Progenitor cell of endocrine pancreas (in vitro differentiated cells): ENCODE measurements at places on chromosomes 5 and 9.
A peak's percentile ranks its signal among the peaks of the same experiment; 100 is the strongest.

DNA sequence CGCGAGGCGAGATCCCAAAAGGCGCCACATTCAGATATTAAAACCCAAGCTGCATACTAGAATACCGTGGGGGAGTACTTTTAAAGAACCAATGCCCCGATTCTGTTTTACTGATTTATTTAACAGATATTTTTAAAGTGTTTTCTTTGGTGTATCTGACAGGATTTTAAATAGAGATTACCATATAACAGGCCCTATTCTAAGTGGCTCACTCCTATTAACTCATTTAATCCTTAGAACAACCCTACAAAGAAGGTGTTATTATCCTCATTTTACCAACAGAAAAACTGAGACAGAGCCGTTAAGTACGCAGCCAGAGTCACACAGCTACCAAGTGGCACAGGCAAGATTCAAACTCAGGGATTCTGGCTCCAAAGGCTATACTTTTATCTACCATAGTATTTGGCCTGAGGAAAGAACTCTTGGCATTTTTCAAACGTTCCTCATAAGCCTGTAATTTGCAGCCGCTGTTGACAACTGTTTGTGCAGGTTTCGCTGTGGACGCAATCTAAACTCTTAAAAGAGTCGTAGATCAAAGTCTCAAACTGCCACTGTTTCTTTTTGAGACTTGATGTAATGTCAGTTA lies 550 bp upstream of the TMEM245 start:
- DNase-seq, result no peak

DNA sequence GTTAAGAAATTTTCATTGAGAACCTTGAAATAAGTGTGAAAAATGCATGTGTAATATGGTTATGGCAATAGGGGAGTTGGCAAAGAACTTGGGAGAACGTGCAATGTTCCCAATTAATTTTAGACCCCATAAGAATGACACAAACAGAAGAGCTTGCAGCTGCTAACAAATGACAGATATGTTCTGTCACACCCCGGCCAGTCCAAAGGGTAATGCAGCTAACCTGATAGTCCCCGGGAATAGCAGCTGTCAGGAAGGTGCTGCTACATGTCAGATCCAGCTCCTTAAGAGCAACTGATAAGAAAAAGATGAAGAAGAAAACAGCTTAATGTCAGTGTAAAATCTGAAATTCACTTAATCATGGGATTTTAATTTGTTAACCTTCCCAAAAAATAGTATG lies 30.4 kb downstream of the SEMA5A start:
- DNase-seq, result no peak

DNA sequence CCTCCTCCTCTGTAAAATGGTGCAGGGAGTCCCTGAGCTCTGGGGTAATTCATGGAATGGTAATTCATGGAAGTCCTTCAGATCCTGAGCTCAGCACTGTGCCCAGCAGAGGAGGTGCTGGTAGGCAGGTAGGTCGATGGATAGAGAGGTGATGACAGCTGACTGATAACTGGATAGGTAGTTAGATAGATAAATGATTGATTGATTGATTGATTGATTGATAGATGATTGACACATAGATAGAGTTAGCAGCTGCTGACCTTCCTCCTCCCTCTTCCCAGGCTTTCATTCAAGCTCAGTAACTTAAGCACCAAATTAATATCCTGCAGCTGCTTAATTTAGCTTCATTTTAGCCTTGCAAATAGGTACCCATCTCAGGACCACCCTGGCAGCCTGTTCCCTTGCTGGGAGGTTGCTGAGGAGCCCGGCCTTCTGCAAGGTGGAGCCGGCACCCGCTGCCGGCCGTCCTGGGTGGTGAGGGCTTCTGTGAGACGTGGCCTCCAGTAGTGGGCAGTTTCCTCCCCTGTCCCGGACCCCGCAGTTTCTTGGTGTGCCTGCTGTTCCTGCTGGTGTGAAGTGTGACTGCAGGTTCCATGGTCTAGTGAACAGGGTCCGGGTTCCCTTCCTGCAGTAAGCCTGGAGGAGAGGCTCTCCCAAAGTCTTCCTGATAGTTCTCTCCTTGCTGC lies 13.4 kb downstream of the OLFM1 start:
- no peak for DNase-seq

- no peak for DNase-seq
These were observed 6.3 kb upstream of the ASS1 start for GRCh38 chr9:130438382-130438981.

GRCh38 chr5:28408186-28408585 lies 1369.8 kb upstream of the CDH9 start:
- no peak for DNase-seq

- DNase-seq, result no peak
These were observed 746 bp downstream of the STRBP start for GRCh38 chr9:123267481-123268198.

DNA sequence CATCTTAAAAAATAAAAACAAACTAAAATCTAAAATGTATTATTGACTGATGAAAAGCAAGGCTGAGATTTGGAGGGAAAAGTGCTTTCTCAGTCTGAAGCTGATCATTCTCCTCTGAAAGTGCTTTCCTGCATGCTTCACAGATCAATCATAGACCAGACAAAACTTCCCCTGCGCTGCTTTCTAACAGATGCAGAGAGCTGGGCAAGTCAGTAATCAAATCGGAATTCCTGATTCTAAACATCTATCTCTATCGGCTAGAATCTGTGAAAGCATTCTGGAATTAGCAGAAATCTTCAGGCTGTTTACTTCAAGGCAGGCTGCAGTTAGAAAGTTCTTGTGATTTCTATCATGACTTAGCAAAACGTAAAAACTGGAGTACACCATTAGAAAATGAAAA lies 15.6 kb upstream of the FAM81B start:
- DNase-seq, result no peak

DNA sequence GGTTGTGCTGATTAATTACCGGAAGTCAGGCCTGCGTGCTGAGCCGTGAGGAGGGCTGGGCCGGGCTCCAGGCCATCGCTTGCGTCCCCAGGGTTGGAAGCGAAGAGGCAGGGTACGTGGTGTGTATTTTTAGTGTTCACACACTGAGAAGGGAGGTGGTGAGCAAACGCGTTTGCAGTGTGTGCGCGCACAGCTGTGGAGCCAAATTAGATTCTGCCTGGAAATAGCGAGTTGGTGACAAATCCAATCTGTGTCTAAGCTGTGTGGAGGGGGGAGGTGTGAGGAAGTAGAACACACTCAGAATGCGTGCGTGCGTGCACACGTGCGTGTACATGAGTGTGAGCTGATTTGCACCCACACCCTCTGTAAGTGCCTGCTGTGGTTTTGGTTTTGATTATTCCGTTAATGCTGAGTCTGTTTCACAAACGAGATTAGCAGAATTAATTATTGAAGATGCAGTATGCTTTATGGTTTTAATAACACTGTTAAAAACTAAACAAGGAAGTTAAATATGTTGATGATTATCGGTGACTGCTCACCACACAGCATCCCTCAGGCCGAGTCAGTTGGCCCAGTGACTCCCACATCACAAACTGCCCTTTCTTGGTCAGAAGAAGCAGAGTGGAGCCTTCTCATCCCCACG lies 111.8 kb upstream of the FCN2 start:
- no peak for DNase-seq

DNA sequence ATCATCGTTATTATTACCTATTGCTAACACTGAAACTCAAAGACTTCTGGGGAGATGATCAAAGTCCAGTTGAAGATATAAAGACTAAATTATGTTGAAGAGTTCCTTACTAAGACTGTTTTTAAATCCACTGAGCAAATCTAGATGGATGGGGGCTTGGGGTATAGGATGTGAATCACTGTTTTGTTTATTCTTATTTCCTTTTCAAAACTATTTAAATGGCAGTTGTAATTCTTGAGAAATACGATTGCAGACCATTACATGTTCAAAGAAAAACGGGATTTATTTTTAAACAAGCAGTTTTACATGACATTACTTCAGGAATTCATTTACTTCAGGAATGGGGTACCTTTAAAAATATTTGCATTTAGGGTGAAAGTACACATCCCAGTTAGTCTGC lies 4.3 kb downstream of the RASGRF2 start:
- no peak for DNase-seq

GRCh38 chr5:38426986-38427950 lies 129.2 kb downstream of the LIFR start:
- no peak for DNase-seq

- peak; percentile 33 for DNase-seq
These were observed 8.6 kb downstream of the RUFY1 start for GRCh38 chr5:179558932-179559283.

GRCh38 chr9:93893194-93893593 lies 62.0 kb downstream of the BARX1 start:
- DNase-seq, result no peak

- no peak for DNase-seq
These were observed 9.6 kb downstream of the ROPN1L start for GRCh38 chr5:10451137-10451824.

- no peak for DNase-seq
These were observed 590.4 kb upstream of the WWC1 start for GRCh38 chr5:167701051-167701450.

DNA sequence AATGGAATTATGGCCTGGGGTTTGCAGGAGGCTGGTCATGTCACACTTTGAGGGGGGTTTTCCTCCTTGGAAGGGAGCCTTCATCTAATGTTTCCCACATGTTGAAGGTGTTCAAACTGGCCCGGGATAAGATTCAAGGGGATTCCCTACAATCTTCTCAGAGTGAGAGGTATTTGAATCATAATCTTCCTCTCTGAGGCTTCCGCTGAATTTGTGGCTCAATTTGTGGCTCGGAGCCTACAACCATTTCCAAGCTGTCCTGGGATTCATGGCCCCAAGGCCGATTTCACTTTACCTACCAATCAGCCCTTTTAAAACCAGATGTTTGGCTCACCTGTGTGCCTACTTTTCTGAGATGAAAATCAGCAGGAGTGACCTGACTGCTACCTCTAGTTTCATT lies 3.9 kb downstream of the TNC start:
- no peak for DNase-seq

DNA sequence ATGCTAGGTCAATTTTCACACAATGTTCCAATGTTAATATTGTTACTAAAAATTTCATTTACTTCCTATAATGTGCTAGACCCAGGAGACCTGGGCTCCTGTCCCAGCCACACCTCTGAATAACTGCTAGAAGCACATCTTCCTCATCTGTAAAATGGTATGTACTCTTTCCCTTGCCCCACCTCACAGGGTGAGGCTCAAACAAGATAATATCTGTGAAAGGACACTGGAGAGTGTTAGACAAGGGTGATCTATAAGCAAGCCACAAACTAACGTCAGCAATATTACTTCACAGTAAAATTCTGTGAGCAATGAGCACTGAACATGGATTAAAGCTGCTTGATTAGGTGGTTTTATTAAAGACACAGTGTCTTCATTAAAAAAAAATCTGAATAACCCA lies 186.4 kb downstream of the EPB41L4A start:
- no peak for DNase-seq

- no peak for DNase-seq
These were observed 1.3 kb downstream of the ADAMTS6 start for GRCh38 chr5:65480306-65480865.

GRCh38 chr5:163964671-163965070 lies 459.3 kb downstream of the MAT2B start:
- DNase-seq, result no peak

- DNase-seq, result no peak
These were observed 1315.5 kb upstream of the C9orf72 start for GRCh38 chr9:28888806-28889205.

GRCh38 chr9:129109952-129110739 lies 447 bp downstream of the CRAT start:
- DNase-seq, result no peak

DNA sequence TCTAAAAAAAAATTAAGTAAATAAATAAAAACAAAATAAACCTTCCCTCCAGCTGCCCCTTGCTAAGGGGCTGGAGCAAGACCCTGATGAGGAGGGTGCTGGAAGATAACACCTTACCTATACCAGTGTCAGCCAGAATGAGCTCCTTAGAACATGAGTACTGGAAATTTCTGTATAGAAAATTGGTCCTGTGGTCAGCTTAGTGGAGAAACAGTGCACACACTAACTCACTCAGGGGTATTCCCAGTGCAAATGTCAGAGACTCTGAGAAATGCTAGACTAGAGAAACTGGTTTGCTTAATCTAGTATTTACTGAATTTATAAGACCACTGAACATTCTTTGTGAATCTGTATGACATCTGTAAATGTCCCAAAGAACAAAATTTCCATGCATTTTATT lies 62.1 kb upstream of the CTXN3 start:
- no peak for DNase-seq

DNA sequence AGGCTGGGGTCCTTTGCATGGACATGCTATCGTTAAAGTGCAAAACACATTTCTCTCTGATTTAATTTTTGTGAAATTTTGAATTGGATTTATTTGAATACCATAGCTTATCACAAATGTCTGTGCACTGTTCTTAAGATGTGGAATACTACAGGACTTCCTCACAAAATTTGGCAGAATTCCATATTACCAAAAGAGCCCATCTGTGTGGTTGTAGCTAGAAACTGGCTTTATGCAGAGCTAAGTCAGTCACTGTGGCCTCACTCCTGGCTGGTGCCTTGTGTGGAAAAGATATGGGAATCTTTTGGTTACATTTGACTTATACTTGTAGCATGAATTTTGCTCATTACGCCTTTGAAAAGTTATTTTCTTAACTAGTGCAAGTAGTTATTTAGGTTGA lies 35.5 kb downstream of the ACO1 start:
- DNase-seq, result no peak

DNA sequence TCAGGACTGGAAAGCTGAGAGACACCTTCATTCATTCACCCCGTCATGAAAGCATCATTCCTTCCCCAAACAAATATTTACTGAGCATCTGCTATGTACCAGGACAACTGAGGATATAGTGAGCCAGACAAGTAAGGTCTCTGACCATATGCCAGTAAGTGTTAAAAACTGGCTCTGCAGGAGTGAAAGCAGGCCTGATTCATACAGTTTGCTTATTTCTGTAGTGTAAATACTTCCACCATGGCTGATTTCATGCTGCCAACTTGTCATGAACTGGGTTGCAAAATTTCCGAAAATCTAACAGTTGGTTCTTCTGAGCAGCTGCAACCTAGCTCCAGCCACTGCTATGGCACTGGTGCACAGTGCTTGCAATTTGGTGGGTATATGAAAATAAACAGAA lies 68.1 kb downstream of the YIPF5 start:
- no peak for DNase-seq

GRCh38 chr5:35229076-35230037 lies 930 bp downstream of the PRLR start:
- peak; percentile 49 for DNase-seq

DNA sequence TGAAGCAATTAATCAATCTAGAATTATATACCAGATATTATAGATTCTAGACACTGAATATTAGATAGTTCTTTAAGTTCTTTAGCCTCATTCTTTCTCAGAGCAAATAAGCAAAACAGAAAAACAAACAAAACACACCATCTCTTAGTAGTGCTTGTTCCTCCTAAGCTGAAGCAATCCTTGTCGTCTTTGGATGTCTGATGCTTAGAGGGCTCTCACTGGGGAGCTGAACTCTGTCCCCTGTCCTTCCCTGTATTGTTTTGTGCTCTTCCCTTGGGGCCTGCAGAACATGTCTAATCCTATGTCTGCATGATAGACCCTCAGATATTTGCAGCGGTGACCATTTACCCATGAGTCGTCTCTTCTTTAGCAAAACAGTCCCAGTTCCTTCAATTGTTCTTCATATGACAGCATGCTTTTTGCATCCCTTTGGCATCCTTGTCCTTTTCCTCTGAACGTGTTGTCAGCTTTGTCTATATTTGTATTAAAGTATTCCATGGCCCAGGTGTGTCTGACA lies 114.3 kb downstream of the ARHGEF28 start:
- no peak for DNase-seq
